Effector memory CD8-positive, alpha-beta T cell (primary cell): ENCODE measurements at places on chromosomes 12 and 14.

- no peak for DNase-seq
These were observed 18.3 kb upstream of the AMIGO2 start for GRCh38 chr12:47098099-47098498.

DNA sequence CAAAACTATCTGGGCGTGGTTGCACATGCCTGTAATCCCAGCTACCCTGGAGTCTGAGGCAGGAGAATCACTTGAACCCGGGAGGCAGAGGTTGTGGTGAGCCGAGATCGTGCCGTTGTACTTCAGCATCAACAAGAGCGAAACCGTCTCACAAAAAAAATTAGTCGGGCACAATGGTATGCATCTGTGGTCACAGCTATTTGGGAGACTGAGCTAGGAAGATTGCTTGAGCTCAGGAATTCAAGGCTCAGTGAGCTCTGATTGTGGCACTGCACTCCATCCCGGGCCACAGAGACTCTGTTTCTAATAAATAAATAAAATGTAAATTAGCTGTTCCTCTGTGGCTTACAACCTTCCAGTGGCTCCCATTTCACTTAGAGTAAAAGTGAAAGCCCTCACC, 28.0 kb downstream of the RCOR1 start:
- DNase-seq: no peak

DNA sequence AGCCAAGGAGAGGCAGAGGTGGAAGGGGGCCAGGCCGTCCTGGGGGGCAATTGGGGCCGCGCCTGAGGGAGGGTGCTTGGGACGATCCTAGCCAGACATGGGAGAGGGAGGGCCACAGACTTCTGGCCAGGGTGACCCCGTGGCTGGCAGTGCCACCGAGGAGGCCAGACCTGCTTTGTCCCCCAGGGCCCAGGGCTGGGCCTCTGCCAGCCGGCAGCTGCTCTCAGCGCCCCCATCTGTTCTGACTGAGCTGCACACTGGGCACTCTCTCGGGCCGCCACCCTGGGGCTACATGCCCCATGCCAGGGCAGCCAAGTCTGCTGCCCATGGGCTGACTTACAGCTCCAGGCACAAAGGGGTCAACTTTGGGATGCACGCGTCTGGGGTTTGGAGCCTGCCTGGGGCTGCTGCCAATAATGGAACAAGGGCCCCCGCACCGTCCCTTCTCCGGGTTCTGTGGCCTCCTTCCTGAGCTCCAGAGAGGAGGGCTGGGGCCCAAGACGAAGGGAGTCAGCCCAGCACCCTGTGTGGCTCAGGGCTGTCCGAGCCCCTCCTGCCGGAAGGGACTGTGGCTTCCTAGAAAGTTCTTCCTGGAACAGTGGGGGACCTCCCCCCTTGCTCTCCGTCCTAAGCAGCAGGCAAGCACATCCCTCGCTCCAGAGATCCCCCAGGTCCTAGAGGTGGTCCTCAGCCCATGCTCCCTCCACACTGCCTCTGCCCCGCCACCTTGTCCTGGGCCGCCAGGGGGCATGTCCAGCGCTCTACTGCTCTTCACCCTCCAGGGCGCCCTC, 1.1 kb downstream of the ADSS1 start:
- DNase-seq: no peak

GRCh38 chr14:58817846-58818245, 180.1 kb downstream of the DACT1 start:
- no peak for DNase-seq

DNA sequence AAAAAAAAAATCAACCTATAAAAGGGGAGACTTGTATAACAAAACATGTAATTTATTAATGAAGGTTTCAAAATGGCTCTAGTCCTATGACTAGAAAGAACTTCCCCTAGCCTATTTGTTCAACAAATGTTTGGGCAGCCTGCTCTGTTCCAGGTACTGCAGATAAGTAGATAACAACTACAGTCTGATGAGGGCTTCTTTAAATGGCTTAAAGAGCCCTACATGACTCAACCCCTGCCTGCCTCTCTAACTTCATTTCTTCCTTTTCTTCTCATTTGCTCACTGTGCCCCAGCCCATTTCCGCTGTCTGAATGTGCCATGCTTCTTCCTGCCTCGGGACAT, 21.5 kb downstream of the ALDH6A1 start:
- no peak for DNase-seq

DNA sequence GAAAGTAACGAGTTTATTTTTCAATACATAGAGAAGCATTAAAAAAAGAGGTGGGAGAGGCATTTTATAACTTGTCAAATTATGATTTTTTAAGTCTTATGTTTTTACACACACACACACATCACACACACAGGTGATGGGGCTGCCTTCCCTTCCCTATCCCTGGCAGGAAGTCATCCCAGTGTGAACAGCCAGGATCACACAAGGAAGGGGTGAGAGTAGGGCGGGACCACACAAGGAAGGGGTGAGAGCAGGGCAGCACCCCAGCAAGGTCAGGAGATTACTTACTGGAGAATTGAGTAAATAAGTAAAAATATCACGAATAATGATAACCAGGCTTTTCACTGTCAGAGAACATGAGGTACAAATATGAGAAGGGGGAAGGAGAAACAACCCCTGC, 372.6 kb downstream of the SEC23A start:
- DNase-seq: no peak
